ENCODE measurements at places on chromosomes 11 and 22.

DNA sequence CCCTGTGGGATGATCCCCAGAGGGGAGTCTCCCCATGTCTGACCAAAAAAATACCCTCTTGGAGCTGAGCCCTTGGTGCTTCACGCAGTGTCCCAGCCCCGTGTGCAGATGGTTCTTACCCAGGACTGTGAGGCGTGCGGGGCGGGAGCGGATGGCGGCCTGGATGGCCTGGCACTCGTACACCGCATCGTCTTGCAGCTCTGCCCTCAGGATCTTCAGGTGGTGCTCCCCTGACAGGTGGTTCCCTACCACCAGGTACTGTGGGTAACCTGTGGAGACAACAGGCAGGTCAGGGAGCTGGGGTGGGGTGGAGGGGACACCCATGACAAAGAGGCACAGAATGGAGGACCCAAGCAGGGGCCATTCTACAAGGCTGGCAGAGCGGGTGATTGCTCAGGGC lies 165.7 kb downstream of the ST3GAL4 start:
- peak; percentile 62 for DNase-seq

GRCh38 chr11:16603890-16604793 lies 134.3 kb upstream of the C11orf58 start:
- peak; percentile 60 for DNase-seq

DNA sequence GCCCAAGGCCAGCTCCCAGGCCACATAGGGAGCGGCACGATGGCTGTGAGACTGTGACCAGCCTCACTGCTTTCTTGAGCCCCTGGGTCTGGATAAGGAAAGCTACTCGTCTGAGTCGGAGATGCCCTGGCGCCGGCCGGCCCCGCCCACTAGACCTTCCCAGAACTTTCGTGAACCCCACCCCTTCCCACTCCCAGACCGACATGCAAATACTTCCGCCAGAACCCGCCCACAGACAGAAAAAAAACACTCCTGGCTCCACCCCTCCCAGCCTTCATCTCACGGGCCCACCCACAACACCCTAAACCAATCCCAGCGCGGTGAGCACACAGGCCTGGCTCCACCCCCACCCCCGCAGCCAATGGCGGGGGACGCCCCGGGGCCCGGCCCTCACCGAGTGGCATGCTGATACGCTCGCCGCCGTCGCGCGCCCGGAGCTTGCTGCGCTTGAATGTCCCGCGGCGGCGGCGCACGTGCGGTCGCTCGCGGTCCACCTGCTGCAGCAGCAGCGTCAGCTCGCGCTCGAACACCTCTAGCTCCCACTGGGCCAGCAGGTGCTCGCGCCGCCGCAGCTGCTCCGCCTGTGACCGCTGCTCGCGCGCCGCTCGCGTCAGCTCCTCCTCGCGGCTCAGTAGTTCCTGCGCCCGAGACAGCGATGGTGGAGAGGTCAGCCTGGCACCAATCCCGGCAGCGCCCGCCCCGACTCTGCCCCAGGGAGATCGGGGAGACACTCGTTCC lies 7.0 kb downstream of the MAP3K11 start:
- DNase-seq, result peak; percentile 96

GRCh38 chr11:128626913-128627665 lies 39.7 kb upstream of the ETS1 start:
- DNase-seq, result no peak

GRCh38 chr11:75802913-75803820 lies 11.8 kb upstream of the UVRAG start:
- DNase-seq, result peak; percentile 75

GRCh38 chr22:25146307-25146706 lies 53.4 kb upstream of the CRYBB3 start:
- no peak for DNase-seq

DNA sequence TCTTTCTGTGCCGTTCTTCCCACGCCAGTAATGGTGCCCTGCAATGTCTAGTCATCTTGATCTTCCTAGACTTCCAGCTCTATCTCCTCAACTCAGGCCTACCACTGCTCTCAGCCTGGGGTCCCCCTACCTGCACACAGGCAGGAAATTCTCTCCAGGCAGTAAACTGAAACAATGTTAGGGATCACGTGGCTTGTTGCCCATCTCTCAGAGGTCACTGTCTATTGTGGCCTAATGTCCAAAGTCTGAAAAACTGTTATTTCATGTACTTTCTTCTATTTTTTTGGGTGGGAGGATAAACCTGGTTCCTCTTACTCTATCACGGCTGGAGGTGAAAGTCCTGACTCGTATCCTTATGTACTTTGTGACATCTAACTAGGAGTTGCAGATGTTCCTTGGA lies 59.1 kb downstream of the CCDC34 start:
- no peak for DNase-seq

DNA sequence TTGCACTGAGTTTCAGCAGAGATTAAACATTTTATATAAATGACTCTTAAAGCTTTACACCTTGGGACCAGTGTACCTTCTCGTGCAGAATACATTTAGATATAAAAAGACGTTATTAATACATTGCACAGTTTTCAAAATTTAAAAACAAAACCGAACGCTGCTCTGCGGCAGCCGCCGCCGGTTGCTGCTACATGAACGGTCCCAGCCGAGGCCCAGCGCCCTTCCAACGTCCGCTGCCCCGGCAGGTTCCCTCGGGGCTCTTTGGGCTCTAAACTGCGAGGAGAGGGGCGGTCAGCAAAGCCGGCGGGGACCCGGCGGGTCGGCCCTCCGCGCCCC lies 2.0 kb downstream of the CDKN1C start:
- DNase-seq, result no peak

- DNase-seq, result no peak
Observed at GRCh38 chr11:78427615-78428265, 10.1 kb upstream of the GAB2 start.

DNA sequence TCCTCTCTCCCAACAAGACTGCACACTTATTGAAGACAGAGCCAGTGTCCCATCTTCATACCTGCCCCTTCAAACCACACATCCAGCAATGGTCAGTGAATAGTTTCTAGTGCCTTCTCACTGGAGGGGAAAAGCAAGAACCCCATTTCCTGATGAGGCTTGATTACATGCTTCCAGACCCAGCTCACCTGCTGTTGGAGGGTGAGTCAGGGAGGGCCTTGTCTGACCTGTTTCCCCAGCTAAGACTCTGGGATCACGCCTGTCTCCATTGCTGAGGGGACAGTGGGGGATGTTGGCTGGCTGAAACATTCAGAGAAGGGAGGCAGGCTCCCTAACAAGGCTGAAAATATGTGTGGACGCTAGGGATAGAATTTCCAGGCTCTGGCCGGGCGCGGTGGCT lies 27.5 kb upstream of the ZDHHC13 start:
- DNase-seq, result peak; percentile 29

DNA sequence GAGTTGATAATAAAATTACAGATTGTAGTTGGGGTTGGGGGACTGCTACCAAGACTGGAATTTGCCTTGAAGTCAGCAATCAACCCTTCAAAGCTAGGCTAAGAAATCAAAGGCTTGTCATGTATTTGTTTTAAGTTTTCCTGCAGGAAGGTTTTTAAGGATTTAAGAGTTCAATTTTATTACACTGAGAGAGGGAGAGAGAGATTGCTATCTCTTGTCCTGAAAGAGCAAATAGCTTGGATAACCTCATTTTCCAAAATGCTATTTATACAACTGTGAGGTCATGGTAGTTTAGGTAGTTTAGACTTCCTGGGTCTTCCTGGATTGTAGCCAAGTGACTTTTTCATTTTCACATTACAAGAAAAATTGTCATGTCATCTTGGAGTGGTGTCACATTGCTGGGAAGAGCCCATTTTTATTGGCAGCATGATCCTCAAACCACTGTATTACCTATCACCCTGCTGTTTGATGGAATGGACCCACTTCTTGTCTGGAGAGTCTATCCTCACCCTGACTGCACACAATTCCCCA lies 10.1 kb upstream of the PRSS23 start:
- DNase-seq, result no peak
